ENCODE measurements at places on chromosomes 4 and X.

DNA sequence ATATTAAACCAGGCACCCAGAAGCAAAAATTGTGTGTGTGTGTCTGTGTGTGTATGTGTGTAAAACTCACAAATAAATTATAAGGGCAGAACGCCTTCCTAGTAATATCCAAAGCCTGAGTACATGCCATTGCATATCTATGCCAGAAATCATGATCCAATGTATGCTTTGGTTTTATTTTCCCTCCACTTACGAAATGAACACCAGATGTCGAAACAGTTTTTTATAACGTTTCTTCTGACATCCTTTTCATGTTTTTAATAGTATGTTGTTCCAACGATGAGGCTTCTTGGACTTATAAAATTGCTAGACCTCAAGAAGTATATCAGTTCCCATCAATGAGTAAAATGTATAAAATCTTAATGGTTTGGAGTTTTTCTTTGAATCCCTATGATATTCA, 55.4 kb downstream of the KCNIP4 start:
- DNase-seq, result no peak

GRCh38 chr4:179110816-179111215, 1668.6 kb upstream of the AGA start:
- no peak for DNase-seq

GRCh38 chrX:39805022-39805421, 292.7 kb downstream of the BCOR start:
- no peak for DNase-seq

DNA sequence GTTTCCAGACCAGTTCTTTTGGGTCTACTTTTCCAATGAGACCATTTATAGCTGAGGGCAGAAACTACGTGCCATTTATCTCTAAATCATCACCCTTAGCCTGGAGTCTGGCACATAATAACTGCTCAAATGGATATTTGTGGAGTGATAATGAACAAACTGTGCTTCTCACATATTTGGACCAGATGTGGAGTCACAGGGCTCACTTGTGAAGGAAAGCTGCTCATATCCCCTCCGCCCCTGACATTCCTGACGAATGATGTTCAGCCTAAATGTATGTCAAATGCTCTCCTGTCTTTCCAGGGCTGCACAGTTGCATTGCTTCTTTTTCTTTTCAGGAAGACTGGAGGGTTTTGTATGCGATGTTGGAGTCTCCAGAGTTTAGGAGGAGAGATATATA, 110.1 kb downstream of the GBA3 start:
- DNase-seq, result no peak

DNA sequence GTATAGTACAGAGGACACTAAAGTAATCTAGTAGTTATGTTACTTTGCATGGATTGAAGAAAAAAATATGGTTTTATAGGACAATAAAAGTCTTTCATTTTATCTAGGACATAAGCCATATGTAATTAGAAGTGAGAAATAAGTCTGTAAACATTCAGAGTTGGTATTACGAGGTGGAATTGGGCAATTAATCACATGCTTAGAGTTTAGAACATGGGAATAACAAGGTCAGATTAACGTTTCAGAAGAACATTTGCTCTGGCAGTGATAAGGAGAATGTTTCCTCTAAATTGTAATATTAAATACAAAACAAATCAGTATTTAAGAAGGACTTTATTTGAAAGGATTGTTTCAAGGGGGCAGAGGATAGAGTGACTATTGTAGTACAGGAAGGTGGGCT, 15.6 kb upstream of the SULT1E1 start:
- DNase-seq, result no peak

GRCh38 chrX:152824841-152825374, 5.6 kb downstream of the CETN2 start:
- no peak for DNase-seq

GRCh38 chr4:139889901-139890300, 224.3 kb downstream of the MGST2 start:
- no peak for DNase-seq

- DNase-seq, result no peak
Measured at GRCh38 chr4:162847945-162848549, 318.6 kb downstream of the NAF1 start.

DNA sequence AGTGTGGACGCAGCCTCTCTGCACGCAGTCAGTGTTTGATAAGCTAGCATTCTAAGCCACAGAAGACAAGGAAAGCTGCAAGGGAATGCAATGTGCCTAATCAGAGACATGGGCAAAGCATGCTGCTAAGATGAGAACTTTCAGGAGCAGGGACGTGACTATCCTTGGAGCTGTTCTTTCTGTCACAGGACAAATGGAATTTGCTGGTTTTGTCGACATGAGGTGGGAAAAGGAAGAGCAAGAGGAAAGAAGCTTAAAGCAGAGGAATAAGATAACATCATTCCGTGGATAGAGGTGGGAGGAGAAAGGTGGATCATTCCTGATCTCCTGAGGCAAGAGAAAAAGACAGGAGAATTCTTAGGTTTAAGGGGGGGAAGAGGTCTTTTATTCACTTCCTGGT, 33.7 kb downstream of the RBM47 start:
- DNase-seq, result no peak

- DNase-seq, result peak; percentile 46
Measured at GRCh38 chr4:90419124-90419711, 292.0 kb downstream of the CCSER1 start.
